ENCODE measurements at places on chromosomes 1 and 21. TPM values are rescaled to one million over a fixed set of nuclear protein-coding genes. Genes with fewer than 3 reads are reported as not detected.

The PSEN2 gene
- 45.8 TPM for total RNA-seq

The RGS8 gene
- total RNA-seq = not detected

The DUSP12 gene
- 41.0 TPM for total RNA-seq

The CYP4B1 gene
- total RNA-seq = 0.17 TPM

The CFHR1 gene
- not detected for total RNA-seq

The KMO gene
- total RNA-seq = not detected

The GOLT1A gene
- not detected for total RNA-seq

The SV2A gene
- total RNA-seq = 6.7 TPM

The OVAAL gene
- not detected for total RNA-seq

The SLC37A1 gene
- 14.0 TPM for total RNA-seq

The CFHR4 gene
- not detected for total RNA-seq

The TESK2 gene
- 7.7 TPM for total RNA-seq

The CCDC185 gene
- total RNA-seq = not detected

The SLC1A7 gene
- not detected for total RNA-seq

The CA14 gene
- total RNA-seq = not detected

The C1QB gene
- not detected for total RNA-seq

The NBPF6 gene
- total RNA-seq = not detected

The PGBD5 gene
- 0.19 TPM for total RNA-seq

The FAM177B gene
- total RNA-seq = not detected

The IL22RA1 gene
- total RNA-seq = not detected

The PYHIN1 gene
- total RNA-seq = not detected

The LRRC39 gene
- total RNA-seq = not detected

The LAMB3 gene
- total RNA-seq = 1.5 TPM

The ATP5IF1 gene
- total RNA-seq = 102 TPM

The S100A12 gene
- not detected for total RNA-seq

The SYPL2 gene
- total RNA-seq = not detected

The KPRP gene
- total RNA-seq = not detected

The TMEM183A gene
- 124 TPM for total RNA-seq

The SPRR1B gene
- total RNA-seq = not detected

The NSL1 gene
- 41.7 TPM for total RNA-seq

The EPB41 gene
- total RNA-seq = 36.2 TPM

The GLRX2 gene
- 14.1 TPM for total RNA-seq

The MEGF6 gene
- 100 TPM for total RNA-seq

The SMIM1 gene
- total RNA-seq = 0.56 TPM

The C1orf116 gene
- 0.17 TPM for total RNA-seq

The SEC16B gene
- 4.4 TPM for total RNA-seq

The LCE3E gene
- not detected for total RNA-seq

The COL11A1 gene
- total RNA-seq = under 0.01 TPM

The UMODL1 gene
- total RNA-seq = not detected

The CENPF gene
- 22.3 TPM for total RNA-seq

The ARHGEF11 gene
- total RNA-seq = 22.0 TPM

The GART gene
- total RNA-seq = 106 TPM

All from dermis blood vessel endothelial cell (primary cell).